Cardiac atrium fibroblast (primary cell): ENCODE measurements at places on chromosomes 7 and 10. TPM values are rescaled to one million over a fixed set of nuclear protein-coding genes. Genes with fewer than 3 reads are reported as not detected.

Gene EEPD1
- total RNA-seq = under 0.01 TPM in 1 of 2 replicates, not detected in the other

Gene OPALIN
- not detected in 2 replicates for total RNA-seq

Gene SLC39A12
- not detected in 2 replicates for total RNA-seq

Gene AGR3
- not detected in 2 replicates for total RNA-seq

Gene KIN
- 2.8 and 4.0 TPM in 2 replicates for total RNA-seq

Gene CYP3A7
- total RNA-seq = not detected in 2 replicates

Gene KLF14
- not detected in 2 replicates for total RNA-seq
